Suprapubic skin (tissue), 4 donors: ENCODE measurements at places on chromosomes 12 and 14. TPM values are rescaled to one million over a fixed set of nuclear protein-coding genes. Genes with fewer than 3 reads are reported as not detected.

DNA sequence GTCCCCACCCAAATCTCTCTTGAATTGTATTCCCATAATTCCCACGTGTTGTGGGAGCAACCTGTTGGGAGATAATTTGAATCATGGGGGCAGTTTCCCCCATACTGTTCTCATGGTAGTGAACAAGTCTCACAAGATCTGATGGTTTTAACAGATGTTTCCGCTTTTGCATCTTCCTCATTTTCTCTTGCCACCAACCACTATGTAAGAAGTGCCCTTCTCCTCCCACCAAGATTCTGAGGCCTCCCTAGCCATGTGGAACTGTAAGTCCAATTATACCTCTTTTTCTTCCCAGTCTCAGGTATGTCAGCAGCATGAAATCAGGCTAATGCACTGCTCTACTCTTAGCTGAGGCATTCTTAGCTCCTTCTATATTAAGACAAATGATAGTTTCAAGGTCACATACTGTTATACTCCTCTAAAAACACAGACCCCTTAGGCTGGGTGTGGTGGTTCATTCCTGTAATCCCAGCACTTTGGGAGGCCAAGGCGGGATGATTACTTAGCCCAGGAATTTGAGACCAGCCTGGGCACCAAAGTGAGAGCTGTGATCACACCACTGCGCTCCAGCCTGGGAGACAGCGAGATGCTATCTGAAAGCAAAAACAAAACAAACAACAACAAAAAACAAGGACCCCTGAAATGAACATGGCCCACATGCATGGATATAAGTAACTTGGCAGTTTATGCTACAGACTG lies 3.6 kb downstream of the SCAF11 start:
- DNase-seq: no peak

DNA sequence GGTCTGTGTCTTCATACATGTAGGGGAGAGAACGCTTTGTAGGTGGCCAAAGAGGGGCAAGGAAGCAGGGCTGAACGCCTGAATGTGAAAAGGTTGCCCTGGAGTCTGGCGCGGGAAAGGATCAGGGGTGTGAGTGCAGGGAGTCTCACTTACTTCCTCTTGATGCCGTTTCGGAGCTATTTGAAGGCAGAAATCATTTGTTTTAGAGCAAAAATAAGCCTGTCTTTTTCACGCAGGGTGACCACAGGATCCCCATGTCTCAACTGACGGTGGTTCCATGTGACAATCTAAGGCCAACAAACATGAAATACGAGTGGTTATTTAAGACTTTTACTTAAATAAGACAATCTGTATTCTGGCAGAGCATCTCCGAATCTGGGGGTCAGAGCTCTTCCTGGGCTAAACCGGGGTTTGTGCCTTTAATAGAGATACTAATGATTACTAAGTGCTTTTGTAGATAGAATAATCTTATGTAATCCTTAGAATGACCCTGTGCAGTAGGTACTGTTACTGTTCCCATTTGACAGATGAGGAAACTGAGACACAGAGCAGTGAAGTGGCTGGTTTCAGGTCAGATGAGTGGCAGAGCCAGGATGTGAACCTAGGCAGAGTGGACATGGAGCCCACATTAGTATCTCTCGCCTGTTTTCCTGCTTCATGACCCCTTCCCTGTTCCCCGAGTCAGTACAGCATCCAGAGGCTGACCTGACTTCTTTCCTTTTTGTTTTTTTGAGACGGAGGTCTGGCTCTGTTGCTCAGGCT lies 1.9 kb downstream of the BRI3BP start:
- DNase-seq: no peak

DNA sequence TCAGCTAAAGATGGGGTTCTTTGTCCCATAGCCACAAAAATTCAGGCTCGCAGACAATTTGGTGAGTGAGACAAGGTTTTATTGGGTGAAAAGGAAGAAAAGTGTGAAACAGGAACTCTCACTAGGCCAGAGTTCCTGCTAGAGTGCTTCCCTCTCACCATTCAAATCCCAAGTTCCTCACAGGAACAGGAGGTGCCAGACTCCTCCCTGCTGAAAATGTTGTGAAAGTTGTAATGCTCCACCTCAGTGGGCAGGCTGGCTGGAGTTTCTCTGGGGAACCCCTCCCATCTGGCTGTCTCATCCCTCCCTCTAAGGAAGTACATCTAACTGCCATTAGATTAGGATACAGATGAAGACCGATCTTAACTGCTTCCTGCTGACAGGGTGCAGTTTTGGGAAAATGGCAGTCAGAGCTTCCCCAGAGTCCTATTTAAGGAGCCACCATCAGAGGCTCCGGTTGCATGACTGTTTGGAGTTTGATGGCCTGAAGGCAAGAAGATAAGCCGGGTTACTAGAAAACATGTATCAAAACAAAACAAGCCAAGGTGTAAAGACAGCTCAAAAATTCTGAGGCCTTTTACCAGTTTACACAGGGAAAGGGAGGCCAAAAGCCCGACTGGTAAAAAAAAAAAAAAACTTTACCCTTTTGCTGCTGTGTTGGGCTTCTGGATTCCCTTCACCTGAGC lies 127.6 kb downstream of the FSCB start:
- DNase-seq: no peak

GRCh38 chr14:23021889-23022442 lies 12.0 kb upstream of the C14orf93 start:
- no peak for DNase-seq

- no peak for DNase-seq
Observed at GRCh38 chr12:8034802-8035201, 2.3 kb downstream of the FOXJ2 start.

DNA sequence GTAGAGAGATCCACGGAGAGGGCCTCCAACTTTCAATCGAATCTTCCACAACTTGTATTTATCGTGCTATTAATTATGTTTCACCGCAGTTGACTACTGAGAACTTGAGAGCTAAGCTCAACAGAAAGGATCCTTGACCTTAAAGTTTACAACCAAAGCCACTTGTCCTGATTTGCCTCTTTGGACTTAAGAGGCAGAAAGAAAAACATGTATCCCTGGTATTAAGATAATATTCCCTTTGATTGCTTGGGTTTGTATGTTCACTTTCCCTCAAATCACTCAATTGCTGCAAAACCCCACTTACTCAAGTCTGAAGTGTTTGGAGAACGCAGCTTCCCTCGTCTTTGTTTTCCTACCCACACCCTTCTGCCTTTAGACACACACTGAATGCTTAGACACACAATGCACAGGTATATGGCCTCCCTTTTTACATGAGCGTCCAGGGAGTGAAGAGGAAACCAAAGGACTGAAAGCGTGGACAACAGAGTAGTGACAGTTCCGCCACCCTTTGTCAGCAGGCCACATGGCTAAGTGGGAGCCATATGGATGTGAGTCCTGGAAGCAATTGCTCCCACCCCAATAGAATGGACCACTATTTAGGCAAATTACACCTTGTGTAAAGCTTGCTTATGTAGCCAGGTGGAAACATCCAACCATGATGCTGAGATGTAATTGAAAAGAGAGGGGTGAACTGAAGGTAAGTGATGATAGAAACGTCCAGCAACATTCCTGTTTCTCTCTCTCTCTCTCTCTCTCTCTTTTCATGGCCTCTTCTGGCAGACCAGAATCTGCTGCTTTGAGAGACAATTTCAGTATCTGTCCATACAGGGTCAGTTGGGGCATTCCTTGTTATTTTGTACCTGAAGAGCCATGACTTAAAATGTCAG lies 1.4 kb upstream of the PKP2 start:
- no peak for DNase-seq

GRCh38 chr12:31491841-31492598 lies 98.9 kb downstream of the DENND5B start:
- no peak for DNase-seq

DNA sequence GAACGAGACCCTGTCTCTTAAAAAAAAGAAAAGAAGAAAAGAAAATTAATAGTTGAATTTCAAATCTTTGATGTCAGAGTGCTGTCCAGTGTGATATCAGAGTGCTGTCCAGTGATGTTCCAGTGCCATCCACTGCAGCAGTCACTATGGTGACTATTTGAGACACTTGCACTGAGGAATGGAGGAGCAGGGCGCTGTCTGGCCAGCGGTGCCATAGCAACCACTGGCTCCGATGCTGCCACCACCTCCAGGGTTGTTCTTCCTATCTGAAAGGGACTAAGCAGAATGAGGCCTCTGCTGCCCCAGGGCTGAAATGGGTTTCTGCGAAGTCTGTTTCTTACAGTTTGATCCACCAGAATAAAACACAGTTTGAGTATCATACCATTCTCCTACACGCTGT lies 272.9 kb downstream of the NUAK1 start:
- no peak for DNase-seq

DNA sequence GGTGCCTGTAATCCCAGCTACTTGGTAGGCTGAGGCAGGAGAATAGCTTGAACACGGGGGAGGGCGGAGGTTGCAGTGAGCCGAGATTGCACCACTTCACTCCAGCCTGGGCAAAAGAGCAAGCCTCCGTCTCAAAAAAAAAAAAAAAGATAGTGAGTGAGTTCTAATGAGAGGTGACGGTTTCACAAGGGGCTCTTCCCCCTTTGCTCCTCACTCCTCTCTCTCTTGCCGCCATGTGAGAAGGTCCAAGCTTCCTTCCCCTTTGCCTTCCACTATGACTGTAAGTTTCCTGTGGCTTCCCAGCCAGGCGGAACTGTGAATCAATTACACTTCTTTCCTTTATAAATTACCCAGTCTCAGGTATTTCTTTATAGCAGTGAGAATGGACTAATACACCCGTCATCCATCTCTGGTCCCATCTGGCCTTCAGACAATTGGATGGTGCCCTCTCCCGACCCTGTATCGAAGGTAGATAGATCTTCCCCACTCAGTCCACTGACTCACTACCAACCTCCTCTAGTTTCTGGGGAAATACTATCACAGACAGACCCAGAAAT lies 27.0 kb upstream of the RCOR1 start:
- DNase-seq: no peak

DNA sequence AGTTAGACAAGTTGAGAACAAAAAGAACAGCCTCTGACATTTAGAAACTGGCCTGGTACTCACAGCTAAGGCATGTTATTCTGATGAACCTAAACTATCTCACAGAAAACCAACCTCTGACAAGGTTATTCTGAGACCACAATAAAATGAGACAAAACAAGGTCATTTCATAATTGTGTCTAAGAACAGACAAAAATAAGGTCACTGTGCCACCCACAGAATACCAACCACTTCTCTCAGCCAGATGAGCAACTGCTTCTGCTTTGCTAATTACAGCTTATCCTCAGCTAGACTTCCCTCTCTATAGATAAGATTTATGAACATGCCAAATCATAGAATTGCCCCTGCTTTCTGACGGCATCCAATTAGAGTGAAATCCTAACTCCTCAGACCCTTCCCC lies 52.2 kb upstream of the CRACR2A start:
- no peak for DNase-seq

DNA sequence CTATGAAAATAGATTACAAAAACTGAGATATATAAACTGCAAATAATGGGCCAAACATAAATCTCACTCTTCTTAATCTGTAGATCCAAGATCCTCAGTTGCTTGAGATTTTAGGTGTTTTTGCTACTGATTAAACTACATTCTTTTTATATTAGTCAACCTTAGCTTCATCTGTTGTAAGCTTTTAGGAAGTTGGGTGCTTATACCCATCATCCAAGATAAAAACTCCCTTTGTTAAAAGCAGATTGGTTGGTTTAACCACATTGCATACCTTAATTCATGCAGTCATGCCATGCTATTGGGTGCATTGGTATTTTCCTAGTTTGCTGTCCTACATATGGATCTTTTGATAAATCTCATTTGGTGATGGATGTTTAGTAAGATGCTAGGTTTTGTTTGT lies 46.2 kb upstream of the DIP2B start:
- DNase-seq: no peak

GRCh38 chr12:16605642-16606116 lies 283 bp downstream of the LMO3 start:
- no peak for DNase-seq

- no peak for DNase-seq
Observed at GRCh38 chr14:77589099-77589498, 27.3 kb downstream of the SPTLC2 start.

GRCh38 chr14:103520657-103521437 lies 1.8 kb downstream of the CKB start:
- DNase-seq: peak; percentile 90

DNA sequence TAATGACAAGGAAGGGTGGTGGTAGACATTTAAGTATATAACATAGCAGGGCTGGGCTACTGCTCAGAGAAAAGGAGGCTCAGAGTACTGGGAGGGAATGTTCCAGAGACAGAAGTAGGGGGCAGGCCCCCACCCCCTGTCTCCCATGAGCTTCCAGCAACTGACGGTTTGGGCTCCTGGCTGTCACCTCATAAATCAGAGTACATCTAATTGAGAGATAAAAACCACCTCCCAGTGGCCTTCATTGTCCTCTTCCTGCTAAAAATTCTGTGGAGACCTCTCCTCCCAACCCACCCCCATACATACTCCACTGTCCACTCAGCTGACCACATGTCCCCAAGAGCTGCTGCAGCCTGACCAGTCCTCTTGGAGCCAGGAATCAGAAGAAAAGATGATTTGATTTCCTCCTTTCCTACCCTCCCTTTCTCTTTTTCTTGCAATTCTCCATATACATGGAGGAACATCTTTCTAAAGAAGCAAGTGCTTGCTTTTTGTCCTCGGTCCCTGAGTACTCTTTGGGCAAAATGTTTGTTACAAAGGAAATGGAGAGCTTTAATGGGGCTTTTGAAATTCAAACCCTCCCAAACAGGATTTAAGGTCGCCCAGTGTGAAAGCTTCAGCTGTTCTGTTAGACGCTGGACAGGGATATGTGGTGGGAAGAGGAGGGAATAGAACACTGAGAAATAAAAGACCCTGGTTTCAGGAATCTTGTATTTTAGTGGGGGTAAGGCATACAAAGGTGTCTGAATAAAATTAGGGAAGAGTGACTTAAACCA lies 16.4 kb upstream of the KCNA5 start:
- DNase-seq: no peak

DNA sequence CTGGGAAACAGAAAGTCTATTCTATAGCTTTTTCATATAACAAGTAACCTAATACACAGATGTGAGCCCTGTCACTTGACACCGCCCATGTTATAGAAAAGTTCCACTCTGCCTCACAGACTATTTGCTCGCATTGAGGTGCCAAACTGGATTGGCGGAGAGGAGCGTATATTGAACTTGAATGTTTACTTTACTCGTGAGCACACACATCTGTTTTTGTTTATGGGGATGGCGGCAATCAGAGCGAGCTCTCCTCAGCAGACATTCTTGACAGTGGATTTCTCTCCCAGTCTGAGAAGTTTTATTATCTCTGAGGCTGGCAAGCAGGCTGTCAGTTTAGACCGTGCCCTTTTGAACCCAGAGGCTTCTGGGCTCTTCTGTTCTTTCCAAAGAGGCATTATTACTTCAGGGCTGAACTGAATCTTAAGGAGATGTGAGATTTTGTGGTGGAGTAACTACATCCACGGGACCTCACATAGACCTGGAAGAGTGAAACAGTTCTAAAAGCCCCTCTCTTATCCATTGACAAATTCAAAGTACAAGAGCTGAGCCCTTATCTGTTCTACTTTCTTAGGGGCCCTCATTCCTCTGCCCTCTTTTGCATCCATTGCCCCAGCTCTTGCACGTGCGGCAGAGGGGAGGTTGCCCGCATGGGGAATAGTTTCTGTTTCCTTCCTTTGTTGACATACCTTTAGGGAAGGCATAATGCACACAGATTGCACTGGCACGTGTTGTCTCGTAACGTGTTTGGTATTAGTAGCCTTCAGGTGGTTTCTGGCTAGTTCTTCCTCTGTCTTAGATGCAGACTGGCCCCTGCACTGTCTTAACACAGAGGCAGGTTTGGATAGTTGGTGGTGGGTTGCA lies 68.2 kb downstream of the DRAM1 start:
- no peak for DNase-seq

SDR9C7 gene
- total RNA-seq: 6.2 TPM

CCDC177 gene
- not detected for total RNA-seq

ZNF891 gene
- 3.7 TPM for total RNA-seq

EPYC gene
- total RNA-seq: not detected

C12orf42 gene
- total RNA-seq: not detected

KRT3 gene
- not detected for total RNA-seq

PTPRQ gene
- total RNA-seq: 0.30 TPM

TARBP2 gene
- 25.6 TPM for total RNA-seq
